Osteoblast (primary cell): ENCODE measurements at places on chromosomes 13 and 19. TPM values are rescaled to one million over a fixed set of nuclear protein-coding genes. Genes with fewer than 3 reads are reported as not detected.

- DNase-seq: no peak
These were observed 612.4 kb downstream of the PCDH9 start for GRCh38 chr13:66617786-66618185.

- DNase-seq: no peak
These were observed 56.9 kb upstream of the ZNF254 start for GRCh38 chr19:24029941-24030636.

DNA sequence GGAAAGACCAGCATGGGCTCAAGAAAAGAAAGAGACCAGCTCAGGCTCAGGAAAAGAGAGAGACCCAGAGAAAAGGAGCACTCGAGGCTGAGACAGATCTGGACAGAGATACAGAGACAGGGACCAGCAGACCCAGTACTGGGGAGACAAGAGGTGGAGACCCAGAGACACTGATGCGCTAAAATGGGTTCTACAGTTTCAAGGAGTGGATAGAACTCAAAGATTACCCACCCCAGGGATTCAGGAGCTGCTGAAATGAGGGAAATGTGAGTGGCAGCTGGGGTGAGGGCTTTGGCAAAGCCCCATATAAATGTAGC is 609 bp upstream of the ZSCAN18 start:
- no peak for DNase-seq

- no peak for DNase-seq
These were observed 2.6 kb downstream of the BRCA2 start for GRCh38 chr13:32317716-32318465.

DNA sequence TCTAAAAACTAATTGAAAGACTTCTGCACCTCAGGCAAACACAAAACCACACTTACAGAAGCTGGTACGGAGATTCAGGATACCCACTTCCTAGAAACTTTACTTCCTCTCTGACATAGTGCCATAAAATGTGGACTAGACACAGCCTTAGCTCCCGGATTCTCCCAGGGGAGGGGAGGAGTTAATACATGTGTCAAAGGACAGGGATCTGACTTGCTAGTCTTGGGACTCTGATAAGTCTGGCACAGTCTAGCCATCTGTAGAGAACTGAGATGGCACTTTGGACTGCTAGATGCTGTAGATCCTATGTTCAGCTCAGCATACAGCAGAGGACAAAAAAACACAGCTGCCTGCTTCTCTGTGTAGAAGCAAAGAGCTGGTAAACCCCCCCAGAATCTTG is 769.8 kb upstream of the MIR17HG start:
- no peak for DNase-seq

DNA sequence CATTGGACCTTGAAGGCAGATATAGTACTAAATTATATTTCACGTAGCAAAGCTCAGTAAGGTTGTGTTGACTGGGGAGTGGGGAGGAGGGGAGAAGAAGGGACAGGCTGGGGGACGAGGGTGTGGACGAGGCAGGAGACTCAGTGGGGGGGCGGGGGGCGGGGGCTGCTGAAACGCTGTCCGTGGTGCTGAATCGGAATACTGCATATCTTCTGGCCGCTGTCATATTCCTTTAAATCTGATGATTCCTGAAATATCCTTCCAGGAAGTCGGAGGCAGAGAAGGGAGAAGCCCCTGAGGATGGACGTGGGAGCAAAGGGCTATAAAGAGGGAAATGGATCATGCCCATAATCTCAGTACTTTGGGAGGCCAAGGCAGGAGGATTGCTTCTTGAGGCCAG is 34.7 kb upstream of the CASP14 start:
- DNase-seq: no peak

- peak; percentile 86 for DNase-seq
These were observed 778 bp upstream of the LRRC4B start for GRCh38 chr19:50568728-50569698.

DNA sequence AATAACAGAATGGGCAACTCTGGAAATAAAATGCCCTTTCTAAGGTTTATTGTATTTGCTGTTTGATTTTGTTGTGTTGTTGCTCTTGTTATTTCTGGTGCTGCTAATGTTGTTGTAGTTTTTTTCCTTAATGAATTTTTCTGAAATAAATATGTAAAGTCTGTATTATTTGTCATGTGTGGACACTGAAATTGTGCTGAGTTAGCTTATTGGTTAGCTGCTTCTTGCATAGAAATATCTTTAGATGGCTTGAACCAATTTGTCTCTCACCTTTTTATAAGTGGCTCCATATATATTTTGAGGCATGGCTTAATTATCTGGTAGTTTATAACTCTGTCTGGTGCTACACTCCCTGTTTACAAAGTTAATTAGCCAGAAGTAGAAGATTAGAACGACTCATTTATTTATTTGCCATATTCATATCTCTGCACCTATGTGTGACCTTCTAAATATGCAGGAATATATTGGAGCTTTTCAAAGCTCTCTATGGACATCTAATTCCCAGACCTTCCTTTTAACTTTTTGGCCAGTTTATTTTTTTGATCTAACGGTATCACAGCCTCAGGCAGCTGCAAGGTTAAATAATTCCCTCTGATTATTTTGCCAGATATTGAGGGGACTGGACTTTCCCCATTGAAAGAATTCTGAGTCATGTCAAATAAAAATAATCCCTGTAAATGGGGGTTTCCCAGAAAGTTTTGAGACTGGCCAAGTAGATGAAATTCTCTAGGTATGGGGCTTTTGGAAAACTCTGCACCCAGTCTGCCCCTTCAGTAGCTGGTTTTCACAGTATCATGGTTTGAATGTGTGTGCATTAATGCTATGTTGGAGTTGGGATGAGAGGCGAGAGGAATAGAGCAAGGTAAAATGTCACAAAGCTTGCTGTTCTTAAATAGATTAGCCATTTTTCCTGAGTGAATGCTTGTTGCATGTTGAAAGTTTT is 1331.7 kb upstream of the MIR17HG start:
- DNase-seq: no peak

MRPL57 gene
- 13.4 and 15.0 TPM in 2 replicates for total RNA-seq

DNA sequence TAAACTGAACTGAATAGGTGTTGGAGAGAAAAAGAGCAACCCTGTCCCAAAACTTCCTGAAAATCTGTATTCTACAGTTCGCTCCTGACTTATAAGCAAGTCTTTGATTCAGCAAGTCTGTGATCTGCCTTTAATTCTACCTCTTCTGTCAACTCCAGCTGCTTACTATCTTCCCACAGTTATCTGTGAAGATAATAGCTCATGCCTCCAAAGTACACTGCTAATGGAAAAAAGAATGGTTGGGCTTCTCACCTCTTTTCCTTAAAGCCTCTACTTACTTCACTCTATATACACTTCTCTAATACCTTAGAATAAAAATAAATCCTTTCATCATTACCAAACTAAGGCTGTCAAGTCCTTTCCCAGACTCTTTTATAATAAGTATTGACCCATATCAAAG is 391.5 kb upstream of the MIR17HG start:
- DNase-seq: no peak

TMEM272 gene
- total RNA-seq: not detected in 2 replicates

RAB3A gene
- total RNA-seq: 0.72 and 1.8 TPM in 2 replicates

PRRG2 gene
- total RNA-seq: under 0.01 and 0.29 TPM in 2 replicates

DNA sequence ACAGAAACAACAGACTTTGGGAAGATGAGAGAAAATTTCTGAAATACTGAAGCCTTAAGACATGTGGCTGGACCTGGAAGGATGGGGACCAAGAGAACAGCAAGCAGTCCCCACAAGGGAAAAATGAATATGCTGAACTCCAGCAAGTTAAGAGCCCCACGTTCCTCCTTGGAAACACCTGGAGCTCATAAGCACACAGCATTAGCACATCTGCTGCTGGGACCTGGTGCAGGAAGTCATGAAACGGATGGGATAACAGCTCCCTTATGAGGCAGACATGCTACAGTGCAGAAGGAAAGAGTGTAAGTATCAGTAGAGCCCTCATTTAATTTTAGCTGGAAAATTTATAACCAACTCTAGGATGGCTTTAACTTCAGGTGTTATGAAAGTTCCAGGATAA is 67.3 kb downstream of the SLC15A1 start:
- peak; percentile 19 for DNase-seq

FUT2 gene
- total RNA-seq: not detected in 2 replicates

GRCh38 chr13:114017028-114017630 is 43.3 kb upstream of the C13orf46 start:
- DNase-seq: peak; percentile 97

DNA sequence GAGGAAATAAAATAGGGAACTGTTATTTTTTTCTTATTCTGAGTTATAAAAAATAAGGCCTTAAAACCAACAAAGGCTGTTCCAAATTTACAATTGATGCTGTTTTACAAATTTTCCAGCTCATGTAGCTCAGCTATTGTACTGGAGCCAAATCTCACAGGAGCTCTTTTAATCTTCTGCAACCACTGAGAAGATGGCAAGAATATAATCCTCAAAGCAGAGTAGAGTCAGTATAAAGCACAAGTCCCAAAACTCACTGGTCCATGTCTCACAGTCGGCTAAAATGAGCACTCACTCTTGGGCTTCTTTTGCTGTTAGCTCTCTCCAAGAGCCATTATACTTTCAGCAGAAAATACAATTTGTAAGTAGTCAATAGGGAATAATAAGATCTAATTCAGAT is 1074.4 kb upstream of the PRR20A start:
- DNase-seq: no peak

DNA sequence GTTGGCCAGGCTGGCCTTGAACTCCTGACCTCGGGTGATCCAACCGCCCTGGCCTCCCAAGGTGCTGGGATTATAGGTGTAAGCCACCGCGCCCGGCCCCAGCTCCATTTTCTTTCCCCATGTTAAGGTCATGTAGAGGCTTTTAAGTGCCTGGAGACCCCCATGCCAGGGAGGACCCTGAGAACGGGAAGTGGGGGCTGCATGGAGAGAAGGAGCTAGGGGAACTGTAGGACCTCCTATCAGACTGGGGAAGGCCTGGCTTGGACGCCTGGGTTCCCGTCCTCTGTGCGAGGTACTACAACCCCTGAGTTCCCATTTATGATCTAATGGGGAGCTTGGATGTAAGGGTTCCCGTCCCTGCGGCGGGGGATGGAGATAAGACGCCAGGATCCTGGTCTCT is 714 bp upstream of the NPAS1 start:
- no peak for DNase-seq

FAM98C gene
- total RNA-seq: 12.1 and 14.1 TPM in 2 replicates

DNA sequence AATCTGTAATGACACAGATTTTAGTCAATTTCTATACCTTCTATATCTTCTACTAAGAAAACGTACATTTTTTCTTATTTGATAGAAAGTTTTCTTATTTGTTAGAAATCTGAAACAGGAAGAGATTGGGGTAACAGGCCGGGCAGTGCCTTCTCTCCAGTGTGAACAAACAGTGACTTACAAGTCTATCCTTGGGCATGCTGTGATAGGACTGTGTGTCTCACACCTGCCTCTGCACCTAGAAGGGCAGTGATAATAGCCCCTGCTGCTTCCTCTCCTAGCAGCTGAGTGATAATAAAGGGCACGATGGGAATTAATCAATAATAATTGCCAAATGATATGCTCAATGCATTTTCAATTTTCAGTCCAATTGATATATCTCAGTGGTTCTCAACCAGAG is 1.4 kb downstream of the TMEM272 start:
- DNase-seq: no peak

TNFRSF19 gene
- 73.8 and 77.5 TPM in 2 replicates for total RNA-seq

- DNase-seq: peak; percentile 68
These were observed 573 bp upstream of the ZNF614 start for GRCh38 chr19:52028780-52029123.

SELENOV gene
- total RNA-seq: not detected in 2 replicates

DPF1 gene
- total RNA-seq: 0.29 and 0.72 TPM in 2 replicates

- DNase-seq: no peak
These were observed 935.1 kb downstream of the SLITRK1 start for GRCh38 chr13:82947191-82947621.
